ENCODE measurements at places on chromosomes 1 and 21. TPM values are rescaled to one million over a fixed set of nuclear protein-coding genes. Genes with fewer than 3 reads are reported as not detected.

DNA sequence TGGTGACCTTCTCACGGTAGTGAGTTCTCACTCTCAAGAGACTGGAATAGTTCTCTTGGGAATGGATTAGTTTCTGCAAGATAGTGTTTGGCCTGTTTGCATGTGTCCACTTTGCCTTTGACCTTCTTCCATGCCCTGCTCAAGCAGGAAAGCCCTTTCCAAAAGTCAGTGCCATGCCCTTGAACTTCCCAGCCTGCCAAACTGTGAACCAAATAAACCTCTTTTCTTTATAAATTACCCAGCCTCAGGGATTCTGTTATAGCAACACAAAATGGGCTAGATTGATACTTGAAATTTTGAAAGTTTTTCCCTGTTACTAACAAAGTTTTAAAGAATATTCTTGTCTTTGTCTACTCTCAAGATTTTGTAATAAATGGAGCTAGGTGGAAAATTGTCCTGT is 139.6 kb downstream of the SLC35F3 start:
- DNase-seq, result no peak

DNA sequence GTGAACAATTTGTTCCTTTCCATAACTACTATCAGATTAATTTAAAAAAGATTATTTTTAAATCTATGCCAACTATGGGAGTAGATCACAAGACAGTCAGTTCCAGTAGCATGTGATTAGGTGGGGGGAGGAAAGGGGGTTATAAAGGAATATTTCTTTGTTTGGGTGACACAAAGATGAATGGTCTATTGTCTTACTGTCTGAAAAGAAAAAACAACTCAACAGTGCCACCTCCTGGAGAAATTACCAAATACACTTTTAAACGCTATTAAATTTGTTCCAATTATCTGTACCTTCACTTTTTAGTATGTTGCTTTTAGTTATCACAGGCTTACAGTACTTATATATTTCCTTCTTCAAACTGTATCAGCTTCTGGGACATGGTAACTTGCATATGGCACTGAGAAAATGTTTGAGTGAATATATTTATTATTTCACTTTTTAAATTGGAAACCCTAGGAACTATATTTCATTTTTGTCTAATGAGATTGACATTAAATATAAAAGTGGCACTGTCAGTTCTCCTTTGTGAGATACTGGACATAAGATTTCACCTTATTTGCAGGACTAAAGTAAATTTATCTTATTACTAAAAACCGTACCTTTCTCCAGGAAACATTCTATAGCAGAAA is 1.7 kb upstream of the SORT1 start:
- no peak for DNase-seq

DNA sequence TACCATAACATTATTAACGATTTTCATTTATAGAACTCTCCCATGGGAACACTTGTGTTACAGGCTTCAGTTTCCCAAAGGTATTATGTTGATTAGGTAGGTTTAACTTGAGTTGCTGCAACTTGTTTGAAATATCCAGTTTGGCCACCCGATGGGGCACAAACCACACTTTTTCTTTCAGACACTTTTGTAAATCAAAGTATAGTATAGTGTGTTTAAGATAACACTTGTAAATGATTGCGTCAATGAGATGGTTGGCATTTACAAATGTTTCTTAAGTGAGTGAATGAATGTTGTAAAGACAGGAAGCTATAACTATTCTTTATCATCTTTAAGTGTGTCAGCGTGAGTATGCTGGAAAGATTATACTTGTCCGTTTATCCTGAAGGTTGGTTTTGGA is 4.3 kb downstream of the XPR1 start:
- no peak for DNase-seq

DNA sequence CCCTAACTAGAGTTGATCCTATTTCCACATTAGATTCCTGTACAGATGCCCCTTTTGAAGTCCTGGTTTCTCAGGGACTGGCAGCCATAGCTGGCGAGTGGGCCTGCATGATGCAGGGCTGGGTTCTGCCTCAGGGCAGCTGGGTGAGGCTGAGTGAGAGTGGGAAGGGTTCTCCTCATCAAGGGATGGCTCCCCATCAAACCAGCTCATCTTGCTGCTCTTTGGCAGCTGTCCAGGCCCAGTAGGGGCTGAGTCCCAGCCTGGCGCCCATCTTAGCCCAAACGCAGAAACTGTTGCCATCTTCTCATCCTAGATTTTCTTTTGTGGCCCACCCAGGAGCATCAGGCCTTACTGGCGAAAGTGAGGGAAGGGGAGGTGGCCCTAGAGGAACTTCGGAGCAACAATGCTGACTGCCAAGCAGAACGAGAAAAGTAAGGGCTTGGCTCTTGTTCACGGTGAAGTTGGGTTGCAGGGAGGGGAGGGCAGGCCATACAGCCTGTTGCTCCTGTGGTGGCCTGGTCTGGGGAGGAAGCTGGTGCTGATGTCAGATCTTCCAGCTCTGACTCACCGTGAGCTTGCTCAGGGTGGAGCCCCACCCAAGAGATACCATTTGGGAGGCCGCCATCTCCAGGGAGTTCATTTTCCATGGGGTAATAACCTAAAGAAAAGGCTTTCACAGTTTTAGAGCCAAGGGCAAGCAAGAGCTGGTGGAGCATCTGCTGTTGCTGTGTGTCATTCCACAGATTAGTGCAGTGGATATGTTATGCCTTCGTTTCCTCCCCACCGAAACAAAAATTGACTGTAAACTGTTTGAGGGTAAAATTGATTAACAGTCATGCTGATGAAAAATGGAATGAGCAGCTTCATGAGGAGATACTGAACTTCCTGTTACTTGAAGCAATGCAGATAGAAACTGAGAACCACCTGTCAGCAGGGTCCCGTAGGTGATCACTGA is 34.7 kb downstream of the TUFT1 start:
- no peak for DNase-seq

DNA sequence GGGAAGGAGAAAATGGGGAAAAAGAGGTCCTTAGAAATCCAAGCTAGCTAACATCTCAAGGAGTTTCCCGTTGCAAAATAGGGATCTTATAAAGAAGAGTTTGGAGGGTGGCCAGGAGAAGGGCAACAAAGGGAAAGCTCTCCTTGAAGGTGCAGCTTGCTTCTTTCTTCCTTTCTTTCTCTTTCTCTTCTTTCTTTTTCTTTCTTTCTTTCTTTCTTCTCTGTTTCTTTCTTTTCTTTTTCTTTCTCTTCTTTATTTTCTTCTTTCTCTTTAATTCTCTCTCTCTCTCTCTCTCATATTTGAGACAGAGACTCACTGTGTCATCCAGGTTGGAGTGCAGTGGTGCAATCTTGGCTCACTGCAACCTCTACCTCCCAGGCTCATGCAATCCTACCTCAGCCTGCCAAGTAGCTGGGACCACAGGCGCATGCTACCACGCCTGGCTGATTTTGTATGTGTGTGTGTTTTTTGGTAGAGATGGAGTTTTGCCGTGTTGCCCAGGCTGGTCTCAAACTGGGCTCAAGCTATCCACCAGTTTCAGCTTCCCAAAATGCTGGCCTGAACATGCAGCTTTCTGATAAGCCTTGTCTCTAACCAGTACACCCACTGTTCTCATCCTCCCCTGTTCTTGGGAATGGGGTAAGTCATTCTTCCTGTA is 44.4 kb downstream of the RNF11 start:
- DNase-seq, result no peak

DNA sequence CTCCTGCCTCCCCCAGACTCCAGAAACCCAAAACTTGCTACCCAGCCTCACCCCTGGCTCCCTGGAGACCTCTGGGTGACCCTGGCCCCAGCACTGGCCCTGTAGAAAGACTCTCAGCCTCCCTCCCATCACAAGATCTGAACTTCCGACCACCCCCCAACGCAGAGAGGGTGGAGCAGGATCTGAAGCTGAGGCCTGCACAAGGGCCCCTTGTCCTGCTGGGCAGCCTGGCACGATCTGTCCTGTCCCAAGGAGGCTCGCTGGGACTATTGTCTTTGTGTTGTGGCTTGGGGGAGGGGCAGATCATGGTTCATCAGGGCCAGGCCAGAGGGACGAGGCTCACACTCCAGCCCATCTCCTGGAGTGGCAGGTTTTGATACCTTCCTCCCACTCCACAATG is 20.0 kb downstream of the PHLDA3 start:
- DNase-seq, result no peak

GRCh38 chr1:206821493-206821892 is 43.9 kb upstream of the IL20 start:
- DNase-seq, result no peak

DNA sequence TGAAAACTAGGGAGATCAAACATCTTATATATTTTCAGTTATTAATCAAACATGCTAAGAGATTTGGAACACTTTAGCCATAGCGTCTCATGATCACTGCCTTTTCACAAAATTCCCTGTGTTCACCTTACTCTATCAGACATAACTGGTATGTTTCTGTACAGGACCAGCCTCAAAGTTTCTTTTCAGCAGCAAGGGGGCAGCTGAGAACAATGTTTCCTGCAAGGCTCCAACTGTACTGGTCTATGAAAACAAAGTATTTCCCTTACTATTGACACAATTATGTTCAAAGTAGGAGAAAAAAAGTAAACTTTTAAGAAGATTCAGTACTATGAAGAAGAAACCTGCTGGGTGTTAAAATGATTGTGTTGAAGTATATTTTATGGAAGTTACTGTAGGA is 98.5 kb downstream of the ATF6 start:
- no peak for DNase-seq

GRCh38 chr1:54547601-54548388 is at the start of gene ACOT11:
Gene ACOT11 (plus strand): TSS chr1:54548228. CDS start chr1:54548310, 82 bp downstream.
- DNase-seq, result peak; percentile 80

- no peak for DNase-seq
These were observed 53.6 kb upstream of the A3GALT2 start for GRCh38 chr1:33374336-33375105.

DNA sequence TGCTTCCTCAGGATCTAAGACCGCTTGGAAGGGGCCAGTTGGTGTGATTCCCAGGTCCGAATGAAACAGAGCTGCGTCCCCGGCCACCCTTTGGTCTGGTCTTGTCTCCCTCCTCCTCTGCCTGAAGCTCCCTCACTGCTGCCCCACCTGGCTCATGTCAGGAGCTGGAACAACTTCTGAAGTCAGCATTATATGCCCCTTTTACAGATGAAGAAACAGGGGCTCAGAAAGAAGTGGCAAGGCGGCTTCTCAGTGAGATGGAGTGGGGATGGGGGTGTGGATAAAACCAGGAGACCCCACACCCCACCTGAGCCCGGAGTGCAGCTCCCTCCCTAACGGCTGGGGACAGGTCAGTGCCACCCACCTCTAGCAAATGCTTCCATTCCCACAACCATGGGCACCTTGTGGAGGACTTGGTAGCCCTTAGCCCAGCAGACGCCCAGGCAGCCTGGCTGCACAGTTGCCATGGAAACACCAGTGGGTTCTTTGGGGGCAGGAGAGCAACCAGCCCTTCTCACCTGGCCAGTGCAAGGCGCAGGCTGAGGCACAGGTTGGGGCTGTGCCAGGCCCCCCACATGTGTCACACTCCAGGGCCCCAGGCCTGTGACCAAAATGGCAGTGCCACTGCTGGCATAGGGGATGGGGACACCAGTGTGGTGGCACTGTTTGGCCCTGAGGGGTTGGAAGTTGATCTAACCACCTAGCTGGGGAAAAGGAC is 31.9 kb upstream of the ECE1 start:
- no peak for DNase-seq

GRCh38 chr1:246587606-246588005 is 21.4 kb downstream of the CNST start:
- DNase-seq, result no peak

The BCAN gene
- not detected for total RNA-seq

DNA sequence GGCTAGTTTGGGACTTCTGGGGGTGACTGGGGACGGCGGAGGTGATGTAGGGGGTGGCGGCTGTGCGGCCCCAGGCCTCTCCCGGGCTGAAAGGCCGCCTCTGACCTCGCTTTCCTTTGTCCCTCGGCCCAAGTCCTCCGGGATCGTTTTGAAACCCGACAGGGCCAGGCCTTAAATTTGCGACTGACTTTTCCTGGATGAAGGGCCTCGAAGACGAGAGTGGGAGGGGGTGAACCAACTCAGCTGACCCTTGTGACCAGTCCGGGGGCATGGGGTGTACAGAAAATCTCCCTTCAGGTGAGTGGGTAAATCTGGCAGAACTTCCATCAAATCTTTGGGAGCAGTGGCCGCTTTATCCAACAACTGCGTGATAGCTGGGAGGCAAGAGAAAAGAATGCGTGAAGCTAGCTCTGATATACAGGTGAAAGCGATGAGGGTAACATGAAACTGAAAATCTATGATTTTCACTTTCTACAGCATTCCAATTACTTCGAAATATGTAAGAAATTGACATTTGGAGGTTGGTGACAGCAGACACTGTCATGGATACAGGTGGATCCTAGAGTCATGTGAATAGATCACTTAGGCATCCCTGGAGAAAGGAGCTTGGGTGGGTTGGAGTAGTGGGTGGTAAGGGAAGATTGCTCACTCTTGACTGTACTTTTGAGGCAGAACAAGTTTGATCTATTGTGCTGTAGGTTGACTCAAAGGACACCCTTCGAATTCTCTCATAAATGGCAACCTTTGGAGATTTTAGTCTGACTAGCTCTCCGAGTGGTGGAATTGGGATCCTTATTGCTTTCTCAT is 885 bp downstream of the AHCYL1 start:
- no peak for DNase-seq

The AXDND1 gene
- not detected for total RNA-seq

The UBE2U gene
- total RNA-seq, result not detected

GRCh38 chr1:208935517-208936187 is 647.9 kb upstream of the CAMK1G start:
- no peak for DNase-seq

DNA sequence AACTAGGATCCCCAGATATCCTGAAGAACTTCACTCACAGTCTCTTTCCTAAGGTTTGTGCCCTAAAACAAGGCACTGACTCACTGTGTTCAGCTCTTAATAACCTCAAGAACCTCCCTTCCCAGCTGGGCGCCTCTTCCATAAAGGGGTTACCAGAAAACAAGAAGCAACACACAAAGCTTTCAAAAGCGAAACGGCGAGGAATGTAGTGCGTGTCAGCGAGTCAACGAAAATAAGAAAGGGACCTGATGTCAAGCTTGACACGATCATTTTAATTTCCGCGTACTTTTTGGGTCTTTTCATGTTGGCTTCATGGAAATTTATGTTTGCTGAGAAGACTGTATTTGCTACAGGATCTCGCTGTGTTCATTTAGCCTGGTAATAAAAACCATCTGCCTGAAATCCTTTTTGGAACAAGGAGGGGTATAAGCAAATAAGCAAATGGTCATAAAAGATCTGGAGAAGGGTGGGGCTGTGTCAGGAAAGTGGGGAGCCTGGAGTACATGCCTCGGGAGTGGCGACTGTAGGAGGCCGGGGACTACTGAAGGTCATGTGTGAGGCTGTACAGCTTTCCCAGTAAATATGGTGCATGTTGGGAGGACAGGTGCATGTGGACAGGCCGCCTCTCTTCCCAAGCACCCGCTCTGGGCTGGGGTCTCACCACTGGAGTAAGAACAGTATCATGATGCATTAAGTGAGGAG is 11.4 kb upstream of the CLDN14 start:
- no peak for DNase-seq
